ENCODE measurements at places on chromosomes 4 and X.

DNA sequence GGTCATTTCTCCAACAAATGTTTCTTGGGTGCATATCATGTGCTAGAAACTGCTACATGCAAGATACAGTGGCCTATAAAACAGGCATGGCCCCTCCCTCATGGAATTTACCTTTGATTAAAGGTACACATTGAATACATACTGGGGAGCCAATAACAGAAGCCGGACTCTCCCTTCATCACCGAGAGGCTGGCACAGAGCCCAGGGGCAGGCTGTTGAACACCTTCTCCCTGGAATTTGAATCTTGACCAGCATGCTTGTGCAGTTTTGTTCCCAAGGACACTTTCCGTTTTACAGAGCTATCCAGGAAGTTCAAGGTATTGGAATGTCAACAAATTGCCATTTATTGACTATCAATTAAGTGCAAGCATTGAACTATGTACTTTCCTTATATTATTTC, 33.2 kb downstream of the PPARGC1A start:
- no peak for DNase-seq

DNA sequence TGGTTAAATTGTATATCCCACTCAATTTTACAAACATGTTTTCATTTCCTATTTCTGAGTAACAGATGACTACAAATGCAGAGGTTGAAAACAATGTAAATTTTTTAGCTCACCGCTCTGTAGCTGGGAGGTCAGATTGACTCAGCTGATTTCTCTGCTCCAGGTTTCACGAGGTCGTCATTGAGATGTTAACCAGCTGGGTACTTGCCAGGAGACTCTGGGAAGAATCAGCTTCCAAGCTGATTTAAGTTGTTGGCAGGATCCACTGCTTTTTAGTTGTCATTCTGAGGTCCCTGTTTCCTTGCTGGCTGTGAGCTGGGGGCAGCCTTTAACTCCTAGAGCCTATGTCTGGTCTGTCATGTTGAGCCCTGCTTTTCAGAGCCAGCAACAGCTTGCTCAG, 864.3 kb upstream of the AGA start:
- no peak for DNase-seq

DNA sequence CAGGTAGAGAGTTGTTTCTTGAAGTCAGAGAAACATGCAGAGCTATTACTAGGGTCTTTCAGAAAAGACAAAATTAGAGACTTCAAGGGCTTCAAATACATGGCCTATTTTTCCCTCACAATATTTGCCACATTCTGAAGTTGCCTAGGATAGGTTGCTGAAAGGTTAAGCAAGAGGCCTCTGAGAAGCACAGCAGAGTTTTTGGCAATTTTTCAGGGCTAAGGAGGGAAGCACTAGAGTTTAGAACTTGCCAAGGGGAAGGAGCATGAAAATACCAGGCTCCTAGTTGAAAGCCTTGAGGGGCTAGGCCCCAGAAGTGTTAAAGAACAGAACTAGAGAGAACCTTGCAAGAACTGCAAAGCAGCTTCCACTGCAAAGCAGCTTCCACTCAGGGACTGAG, 86.4 kb downstream of the ANAPC10 start:
- no peak for DNase-seq

DNA sequence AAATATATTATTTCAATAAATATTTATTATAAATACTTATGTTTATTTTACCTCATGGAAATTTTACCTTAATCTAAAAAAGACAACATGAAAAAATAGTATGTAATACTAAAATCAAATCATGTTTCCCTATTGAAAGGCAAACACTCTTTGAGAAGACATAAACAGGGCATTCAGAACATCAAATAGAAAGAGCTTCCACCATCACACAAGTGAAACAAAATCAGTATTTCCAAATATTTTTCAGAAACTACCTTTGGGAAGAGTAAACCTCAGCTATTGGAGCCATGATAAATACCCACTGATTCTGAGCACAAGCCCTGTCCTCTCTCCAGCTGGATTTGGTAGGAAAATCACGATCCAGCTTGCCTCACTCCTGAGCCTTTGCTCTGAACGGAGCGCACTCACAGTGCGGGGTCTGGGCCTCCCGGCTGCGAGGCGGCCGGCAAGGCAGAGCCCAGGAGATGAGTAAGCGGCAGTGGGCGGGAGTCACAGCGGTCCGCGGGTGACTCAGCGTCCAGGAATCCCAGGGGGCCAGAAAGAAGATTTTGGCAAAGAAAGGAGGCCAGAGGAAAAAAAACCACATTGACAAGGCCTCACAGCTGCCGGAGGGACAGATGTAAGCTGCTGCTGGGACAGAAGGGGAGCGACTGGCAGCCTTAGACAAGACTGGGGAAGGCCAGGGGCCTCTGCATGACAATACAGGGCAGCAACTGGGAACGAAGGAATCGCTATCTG, 14.7 kb upstream of the ANXA5 start:
- DNase-seq = no peak

DNA sequence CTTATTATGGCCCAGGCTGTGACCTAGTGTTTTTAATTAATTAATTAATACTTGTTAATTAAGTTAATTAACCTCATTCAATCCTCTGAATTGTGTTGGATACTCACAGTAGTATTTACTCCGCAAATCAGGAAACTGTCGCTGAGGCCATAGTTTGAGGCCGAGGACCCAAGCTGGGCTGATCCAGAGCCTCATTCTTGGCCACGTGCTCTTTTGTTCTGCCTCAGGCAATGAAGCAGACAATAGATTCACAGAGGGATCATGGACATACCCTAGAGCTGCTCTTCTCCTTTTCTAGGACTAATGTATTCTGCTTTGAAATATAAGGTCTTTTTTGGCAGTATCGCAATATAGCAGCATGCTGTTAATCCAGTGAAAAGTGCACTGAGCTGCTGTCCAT, 24.0 kb upstream of the SNCA start:
- no peak for DNase-seq

DNA sequence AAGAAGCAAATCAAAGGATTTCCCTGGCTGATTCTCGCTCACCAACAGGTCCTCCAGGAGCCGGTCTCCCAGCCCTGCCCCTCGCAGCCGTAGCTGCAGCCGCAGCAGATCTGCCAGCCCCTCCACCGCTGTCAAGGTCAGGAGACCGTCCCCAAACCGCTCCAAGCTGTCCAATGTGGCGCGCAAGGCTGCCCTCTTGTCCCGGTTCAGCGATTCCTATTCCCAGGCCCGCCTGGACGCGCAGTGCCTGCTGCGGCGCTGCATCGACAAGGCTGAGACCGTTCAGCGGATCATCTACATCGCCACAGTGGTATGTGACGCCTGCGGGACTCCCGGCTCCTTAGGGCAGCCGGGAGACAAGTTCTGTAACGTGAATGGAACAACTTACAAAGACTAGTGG, 25.6 kb downstream of the SPATA18 start:
- no peak for DNase-seq

DNA sequence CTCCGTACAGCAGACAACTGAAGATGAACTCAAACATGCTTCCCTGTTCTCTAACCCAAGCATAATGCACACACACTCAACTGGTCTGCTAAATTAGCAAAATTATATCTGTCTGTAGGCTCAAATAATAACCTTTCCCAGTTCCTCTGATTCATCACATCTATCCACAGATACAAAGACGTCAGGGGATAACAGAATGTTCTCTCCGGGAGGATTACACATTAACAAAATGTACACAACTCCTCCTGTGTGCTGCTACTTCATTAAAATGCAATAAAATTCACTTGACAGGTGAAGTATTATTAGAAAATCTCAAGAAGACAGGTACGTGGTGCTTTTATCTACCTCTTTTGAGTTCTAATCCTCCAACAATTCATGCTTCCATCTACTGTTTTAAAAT, 57.4 kb downstream of the FAT1 start:
- no peak for DNase-seq

DNA sequence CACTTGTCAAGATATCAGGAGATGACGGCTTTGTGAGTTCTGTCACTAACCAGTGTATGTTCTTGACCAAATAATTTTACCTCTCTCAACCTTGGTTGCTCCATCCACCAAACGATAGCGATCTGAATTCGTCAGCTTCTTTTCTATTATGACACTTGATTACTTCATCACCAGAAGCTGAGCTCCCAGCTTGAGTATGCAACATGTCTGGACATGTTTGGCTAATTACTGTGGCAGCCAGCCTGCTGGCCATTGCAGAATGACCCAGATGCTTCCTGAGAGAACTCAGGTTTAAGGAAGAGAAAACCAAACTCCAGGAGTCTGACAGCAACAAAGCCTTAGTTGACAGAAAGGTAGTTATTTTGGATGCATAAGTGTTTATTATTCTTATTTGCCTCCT, 46.4 kb upstream of the PARM1 start:
- no peak for DNase-seq

GRCh38 chr4:16250661-16251365, 24.5 kb upstream of the TAPT1 start:
- no peak for DNase-seq

DNA sequence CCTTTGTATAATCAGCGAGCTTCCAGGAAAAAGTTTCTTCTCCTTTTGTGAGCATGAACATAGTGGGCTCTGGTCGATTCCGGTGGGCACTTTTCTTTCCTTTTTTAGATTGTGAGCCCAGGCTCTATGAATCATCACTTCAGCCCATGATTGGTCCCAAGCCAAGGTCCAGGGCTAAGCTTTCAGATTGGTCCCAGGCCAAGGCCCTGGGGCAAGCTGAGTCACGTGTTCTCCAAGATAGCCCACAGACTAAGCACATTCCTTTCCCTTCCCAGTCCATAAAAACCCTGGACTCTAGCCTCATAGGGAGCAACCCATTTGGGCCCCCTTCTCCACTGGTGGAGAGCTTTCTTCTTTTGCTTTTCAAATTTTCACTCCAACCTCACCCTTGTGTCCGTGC, 430.5 kb downstream of the NAP1L3 start:
- no peak for DNase-seq

DNA sequence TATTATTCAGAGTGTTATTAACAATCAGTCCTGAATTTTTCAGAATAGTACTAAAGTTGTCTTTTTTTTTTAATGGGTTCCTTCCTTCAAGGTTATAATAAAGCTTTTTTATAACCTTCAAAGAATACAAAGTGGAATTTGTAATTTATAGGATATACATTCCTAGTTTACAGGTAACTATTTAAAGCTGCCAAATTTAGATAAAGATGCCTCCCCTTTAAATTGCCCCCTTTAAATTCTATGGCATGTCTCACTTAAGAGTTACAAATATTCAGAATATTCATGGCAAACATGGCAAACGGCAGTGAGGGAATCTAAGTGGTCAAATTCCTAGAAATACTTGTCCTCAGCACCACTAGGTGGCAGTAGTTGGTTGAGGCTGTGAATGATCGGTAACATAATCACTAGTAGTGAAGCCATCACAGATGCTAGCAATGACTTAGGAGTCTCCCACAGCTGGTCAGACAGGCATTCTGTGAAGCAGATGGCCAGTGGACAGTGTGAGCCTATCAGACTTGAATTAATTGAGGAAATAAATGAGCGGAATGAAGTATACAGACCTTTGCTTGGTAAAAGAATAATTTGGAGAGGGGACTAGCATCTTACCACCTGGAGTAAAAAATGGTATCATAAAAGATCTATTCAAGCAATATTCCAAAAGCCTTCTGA, 86.4 kb downstream of the CBR4 start:
- peak; percentile 10 for DNase-seq

- DNase-seq = no peak
These were observed 459.2 kb downstream of the FAT4 start for GRCh38 chr4:125773931-125774330.

GRCh38 chrX:1124531-1124930, 87.9 kb downstream of the CRLF2 start:
- DNase-seq = no peak

GRCh38 chrX:4710618-4711433, 997.4 kb upstream of the PRKX start:
- no peak for DNase-seq

- DNase-seq = no peak
These were observed 8.9 kb upstream of the PHKA2 start for GRCh38 chrX:18992829-18993228.

GRCh38 chrX:135408794-135409193, 12.9 kb upstream of the SMIM10L2A start:
- DNase-seq = no peak

GRCh38 chr4:151291485-151291884, 14.5 kb downstream of the PRSS48 start:
- no peak for DNase-seq

- DNase-seq = no peak
These were observed 167.9 kb downstream of the CAMK2D start for GRCh38 chr4:113593400-113594230.

GRCh38 chr4:39571504-39571903, 44.3 kb upstream of the UGDH start:
- no peak for DNase-seq

GRCh38 chr4:109589605-109590004, 29.6 kb downstream of the MCUB start:
- DNase-seq = no peak

DNA sequence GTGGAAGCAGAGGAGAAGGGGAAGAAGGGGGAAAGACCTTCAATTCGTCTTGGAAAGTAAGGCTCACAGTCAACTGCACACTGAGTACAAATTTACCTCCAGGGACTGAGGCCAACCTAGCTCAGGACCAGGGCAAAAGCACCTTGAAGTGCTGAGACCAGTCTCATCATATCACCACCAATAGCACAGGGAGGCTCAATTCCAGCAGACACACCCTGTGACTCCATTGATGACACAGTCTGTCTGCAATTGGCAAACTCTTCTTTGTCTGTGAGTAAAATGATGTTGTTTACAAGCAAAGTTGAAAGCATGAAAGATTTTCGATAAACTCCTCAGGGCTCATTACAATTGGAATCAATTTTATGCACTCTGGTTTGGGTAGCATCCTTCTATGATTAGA, 32.3 kb downstream of the TRIML1 start:
- DNase-seq = no peak

DNA sequence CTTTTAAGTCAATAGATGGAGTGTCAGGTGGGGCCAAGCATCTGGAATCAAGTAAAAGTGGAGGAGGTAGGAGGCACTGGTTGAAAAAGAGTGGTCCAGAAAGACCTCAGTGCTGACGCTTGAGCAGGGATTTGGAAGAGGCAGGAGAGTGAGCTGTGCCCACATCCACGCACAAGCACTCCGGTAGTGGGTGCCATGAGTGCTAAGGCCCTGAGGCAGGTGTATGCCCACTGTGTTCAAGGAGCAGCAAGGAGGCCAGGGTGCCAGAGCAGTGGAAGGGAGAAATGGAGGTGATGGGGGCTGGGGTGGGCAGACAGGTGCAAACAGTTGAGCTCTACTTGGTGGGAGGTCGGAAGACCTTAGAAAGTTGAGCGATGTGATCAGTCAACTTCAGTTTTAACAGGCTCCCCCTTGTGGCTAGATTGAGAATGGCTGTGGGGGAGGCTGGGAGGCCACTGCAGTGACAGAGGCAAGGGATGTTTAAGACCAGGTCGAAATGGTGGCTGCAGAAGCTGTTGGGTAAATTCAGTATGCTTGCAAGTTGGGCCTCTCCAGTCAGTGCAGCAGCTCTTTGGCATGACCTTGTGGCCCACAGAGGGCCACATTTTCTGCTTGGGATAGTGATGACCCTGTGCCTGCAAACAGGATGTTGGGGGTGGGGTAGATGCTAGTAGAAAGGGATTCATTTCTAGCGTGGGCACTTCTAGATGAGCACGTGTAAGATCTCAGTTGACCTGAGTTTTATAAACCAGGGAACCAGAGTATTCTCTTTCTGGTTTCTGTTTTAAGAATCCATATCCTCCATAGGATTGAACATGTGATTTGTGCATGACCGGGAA, 12.7 kb downstream of the TKTL1 start:
- peak; percentile 79 for DNase-seq

- no peak for DNase-seq
These were observed 686.0 kb downstream of the ADGRL3 start for GRCh38 chr4:61886131-61886530.

Data from T-helper 2 cell (primary cell).